ENCODE measurements at places on chromosomes 2 and 18.

DNA sequence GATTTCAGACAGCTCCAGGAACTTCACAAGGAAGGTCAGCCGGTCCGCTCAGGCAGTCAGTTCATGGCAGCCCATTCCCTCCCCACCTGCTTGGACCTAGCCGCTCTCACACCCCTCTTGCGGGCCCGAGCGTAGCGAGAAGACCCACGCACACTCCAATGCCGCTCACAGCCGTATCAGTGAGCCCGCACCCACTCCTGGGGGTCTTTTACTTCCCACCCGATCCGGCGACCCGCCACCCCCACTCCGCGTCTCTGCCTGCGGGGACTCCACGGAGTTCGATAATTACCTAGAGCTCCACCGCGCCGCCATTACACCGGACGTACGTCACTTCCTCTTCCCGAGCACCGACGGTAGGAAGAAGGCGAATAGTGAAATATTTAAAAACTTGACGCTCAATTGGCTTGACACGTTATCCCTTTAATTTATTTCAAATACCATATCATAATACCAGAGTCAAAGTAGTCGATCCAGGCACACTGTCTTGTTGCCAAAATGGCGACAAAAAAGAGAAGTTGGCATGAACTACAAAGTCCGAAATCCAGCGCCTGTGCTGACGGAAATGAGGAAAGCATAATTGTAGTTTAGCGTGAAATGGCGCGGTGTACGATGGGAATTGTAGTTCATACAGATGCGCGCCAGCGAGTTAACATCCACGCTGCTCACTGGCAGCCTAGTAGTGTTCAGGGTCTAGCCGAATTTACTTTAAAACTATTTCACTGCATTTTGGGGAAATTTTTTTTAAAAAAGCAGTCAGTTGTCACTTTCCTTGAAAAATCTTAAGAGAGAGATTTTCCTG lies at the start of gene CWC22:
CWC22 (minus strand) TSS at position 517 of the 799 bp plus-strand sequence. CDS start 13,956 bp downstream, outside the sequence.
- peak; percentile 88 for DNase-seq

- no peak for DNase-seq
These were observed 35.8 kb downstream of the FMNL2 start for GRCh38 chr2:152370783-152371182.

DNA sequence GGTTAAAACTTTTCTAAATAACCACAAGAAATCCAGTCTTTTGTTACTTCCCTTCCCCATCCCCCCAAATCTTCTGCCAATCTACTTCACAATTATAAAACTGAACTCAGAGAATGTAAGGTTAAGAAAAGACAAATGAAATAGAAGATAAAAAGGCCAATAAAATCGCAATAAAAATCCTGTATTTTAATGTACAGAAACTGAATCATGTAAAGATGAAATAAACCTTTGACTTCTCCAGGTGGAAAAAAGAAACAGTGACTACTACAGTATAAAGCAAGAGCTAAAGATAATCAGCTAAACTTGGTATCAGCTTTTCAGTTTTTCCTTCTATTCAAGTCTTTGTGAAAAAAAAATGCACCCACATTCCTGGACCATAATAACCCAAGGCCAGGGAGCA lies 1.7 kb downstream of the SYT4 start:
- DNase-seq, result no peak

- no peak for DNase-seq
These were observed 46.6 kb downstream of the SLC30A6 start for GRCh38 chr2:32212295-32212694.

- DNase-seq, result no peak
These were observed 51.6 kb upstream of the DSEL start for GRCh38 chr18:67568166-67568565.

DNA sequence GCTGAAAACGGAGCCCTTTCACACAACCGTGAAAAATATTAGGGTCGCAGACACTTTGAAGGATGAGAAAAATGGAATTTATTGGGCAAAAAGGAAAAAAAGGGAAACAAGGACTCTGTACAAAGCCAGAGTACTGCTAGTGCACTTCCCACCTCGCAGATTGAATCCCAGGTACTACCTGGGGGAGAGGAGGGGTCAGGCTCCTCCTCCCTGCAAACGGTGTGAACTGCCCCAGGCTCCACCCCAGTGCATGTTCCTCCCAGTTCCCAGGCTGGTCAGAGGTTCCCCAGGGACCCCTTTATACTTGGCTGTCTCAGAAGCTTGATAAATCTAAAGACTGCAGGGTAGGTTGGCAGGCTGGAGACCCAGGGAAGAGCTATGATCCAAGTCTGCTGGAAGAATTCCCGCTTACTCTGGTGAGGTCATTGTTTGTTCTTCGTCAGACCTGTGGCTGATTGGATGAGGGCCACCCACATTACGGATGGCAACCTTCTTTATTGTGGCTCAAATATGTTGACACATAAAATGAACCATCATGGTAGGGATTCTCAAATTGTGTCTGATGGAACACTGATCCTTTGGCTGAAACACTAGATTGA lies 290.4 kb upstream of the POU3F3 start:
- no peak for DNase-seq

GRCh38 chr2:26840937-26841610 lies 6.9 kb upstream of the DPYSL5 start:
- no peak for DNase-seq

GRCh38 chr2:174600349-174600748 lies 2.7 kb upstream of the WIPF1 start:
- DNase-seq, result peak; percentile 44

DNA sequence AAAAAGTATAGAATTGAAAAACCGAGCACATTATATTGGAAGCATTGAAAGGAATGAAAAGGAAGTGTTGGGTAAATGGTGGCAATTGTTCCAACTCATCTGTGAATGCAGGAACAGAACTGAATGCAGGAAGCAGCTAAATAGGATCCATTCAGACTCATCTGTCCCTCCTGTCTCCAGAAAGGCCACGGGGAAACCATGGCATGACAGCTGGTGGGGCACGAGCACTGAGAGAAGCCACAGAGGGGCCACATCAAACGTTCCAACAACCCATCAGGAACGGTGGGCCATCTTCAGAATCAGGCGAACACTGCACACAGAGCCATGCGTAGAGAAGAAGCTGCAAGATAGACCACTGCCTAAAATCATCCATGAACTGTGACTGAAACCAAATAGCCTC lies 138.5 kb upstream of the SLC35G4 start:
- no peak for DNase-seq

DNA sequence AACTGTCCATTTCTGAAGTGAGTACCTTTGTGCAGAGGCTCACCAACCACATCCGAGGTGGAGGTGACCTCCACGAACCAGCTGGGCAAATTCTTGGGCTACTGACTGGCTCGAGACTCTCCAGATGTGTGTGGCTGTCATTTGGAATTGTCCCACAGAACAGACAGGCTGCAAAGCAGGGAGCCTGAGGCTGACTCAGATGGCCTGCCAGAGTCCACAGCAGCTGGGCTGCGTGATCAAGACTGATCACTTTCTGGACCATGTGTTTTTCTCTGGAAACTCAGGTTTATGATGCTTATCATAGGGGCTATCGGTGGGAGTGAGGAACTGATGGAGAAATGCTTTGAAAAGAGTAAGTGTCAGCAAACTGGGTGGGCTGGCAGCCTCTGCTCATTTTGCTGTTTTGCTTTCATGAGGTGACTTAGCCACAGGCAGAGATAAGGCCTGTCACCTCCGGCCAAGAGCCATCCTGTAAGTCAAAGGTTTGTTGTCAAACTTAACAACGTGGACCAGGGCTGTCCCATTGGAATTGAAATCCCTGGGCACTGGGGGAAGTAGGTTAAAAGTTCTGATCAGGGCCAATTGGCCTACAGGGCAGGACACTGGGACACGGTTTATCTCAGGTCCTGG lies 120.4 kb downstream of the LIPG start:
- no peak for DNase-seq

DNA sequence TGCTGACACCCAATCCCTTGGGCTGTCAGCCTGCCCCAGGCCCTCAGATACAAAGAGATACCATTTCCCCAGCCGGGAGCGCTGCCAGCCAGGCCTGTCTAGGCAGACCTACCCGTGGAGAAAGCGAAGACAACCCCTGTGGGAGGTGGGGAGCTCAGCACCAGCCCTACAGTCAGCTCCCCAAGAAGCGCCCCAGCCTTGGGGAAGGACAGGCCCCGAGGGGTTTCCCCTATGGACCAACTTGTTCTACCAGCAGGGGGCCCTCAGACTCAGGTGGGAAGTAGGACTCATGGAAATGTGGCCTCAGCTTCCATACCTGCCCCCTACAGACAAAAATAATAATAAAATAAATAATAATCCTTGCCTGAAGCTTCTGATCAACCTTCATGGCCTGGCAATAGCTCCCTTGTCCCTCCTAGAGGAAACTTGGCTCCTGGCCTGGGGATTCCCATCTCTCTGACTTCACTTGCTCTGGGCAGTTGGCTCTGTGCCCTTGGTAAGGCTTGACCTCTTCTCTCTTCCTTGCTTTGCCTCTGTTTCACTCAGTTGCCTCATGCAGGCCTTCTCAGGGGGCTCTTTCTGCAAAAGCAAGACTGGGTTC lies 7.0 kb downstream of the SLC35F6 start:
- DNase-seq, result peak; percentile 30

GRCh38 chr2:73922681-73923080 lies 4.0 kb upstream of the DGUOK start:
- DNase-seq, result no peak

GRCh38 chr2:235544689-235544969 lies 50.8 kb downstream of the AGAP1 start:
- DNase-seq, result no peak

DNA sequence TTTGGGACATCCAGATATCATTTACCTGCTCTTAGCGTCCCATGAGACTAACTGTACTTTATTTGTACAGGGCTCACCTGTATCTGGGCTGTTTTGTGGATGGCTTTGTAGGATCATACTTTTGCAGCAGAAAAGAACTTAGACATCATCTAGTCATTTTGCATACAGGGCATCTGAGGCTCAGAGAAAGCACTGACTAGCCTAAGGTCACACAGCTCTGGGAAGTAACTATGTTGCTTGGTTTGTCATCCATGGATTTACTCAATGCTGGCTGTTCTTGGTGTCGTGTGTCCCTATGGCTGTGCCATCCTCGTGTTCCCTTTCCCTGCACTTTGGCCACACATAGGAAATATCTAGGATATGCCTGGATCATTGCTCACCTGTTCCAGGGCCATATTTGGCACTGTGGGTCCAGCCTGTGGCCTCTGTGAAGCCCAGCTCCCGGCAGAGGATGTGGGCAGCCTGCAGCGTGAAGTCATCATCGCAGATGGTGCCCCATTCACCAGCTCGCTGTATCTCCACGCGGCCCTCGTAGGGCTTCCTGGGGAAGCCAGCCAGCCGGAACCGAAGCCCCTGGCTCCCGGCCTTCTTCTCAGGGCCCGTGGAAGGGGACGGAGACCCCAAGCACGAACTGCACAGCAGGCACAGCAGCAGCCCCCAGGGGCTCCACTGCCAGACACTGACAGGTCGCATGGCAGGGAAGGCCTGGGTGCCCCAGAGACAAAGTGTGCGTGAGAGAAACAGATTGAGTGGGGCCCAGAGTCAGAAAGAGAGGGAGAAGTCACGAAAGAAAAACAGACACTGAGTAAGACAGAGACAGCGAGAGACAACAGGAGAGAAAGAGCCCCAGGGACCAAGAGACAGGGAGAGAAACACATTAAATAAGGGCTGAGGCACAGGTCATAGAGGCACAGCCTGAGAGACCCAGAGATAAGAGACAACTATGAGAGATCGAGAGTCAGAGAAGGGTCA lies 1.5 kb downstream of the LOXL3 start:
- no peak for DNase-seq

- no peak for DNase-seq
These were observed 251.2 kb downstream of the ACKR3 start for GRCh38 chr2:236820763-236821344.

GRCh38 chr18:44178476-44178875 lies 502.2 kb upstream of the SETBP1 start:
- no peak for DNase-seq

GRCh38 chr18:23498877-23499276 lies 4.4 kb upstream of the RMC1 start:
- DNase-seq, result peak; percentile 81

DNA sequence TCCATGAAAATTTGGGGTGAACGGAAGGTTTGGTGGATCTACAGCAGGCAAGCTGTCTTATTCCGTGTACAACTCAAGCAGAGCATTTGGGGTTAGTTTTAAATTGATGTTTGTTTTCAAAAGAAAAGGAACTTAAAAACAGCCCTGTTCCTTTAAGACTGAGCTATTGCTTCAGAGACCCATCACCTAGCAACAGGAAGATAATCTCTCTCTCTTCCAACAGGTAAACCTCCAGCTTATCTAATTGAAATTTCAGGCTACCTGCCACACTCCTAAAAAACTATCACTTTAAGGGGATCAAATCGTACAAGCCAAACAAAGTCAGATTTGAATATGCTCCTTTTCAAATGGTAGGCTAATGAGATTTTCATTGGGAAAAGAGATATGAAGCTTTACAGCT lies 101.8 kb downstream of the RNF152 start:
- DNase-seq, result no peak

- DNase-seq, result no peak
These were observed 5.6 kb downstream of the QPCT start for GRCh38 chr2:37350034-37350433.

GRCh38 chr18:63207835-63208234 lies 111.7 kb downstream of the BCL2 start:
- no peak for DNase-seq

DNA sequence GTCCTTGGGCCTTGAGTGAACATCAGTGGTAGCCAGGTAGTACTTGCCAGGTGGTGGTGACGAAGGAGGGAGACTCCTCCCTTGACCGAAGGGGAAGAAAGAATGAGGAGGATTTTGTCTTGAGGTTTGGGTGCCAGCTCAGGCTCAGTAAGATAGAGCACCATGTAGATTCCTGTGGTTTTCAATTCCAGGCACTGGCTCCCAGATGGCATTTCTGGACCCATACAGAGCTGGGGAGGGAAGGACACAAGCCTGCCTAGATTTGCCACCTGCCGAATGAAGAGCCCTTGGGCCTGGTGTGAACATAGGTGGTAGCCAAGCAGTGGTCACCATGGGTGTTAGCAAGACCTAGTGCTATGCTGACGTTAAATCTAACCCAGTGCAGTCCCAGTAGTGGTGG lies 108.8 kb upstream of the UBE2E3 start:
- no peak for DNase-seq

- DNase-seq, result no peak
These were observed 56.0 kb upstream of the NFU1 start for GRCh38 chr2:69493268-69493667.

DNA sequence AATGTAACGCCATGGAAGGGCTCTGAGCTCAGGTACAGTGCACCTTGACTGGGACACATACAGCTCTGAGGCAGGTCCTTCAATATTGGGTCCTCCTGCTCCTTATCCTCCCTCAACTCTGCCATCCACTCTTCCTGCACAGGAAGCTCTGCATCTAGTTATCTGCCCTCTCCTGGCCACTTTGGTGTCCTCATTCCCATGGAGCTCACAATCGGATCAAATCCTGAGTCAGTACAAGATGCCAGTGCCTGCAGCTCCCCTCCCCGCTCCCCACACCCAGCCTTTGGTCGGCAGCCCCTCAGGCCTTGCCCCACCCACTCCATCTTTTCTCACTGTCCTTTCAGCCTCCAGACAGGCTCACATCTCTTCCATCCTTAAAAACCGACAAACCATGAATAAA lies 58.0 kb downstream of the LRRFIP1 start:
- no peak for DNase-seq

GRCh38 chr2:150981826-150982225 lies 279.8 kb downstream of the RBM43 start:
- no peak for DNase-seq
